ENCODE measurements at places on chromosomes 3 and 15. TPM values are rescaled to one million over a fixed set of nuclear protein-coding genes. Genes with fewer than 3 reads are reported as not detected.

PRR20G gene
- total RNA-seq = not detected

ACY1 gene
- 11.8 TPM for total RNA-seq

SEC22C gene
- total RNA-seq = 47.0 TPM

CFAP44 gene
- total RNA-seq = 5.9 TPM

SLC22A14 gene
- not detected for total RNA-seq

MESP1 gene
- 0.52 TPM for total RNA-seq

CCDC174 gene
- 15.6 TPM for total RNA-seq

DNA sequence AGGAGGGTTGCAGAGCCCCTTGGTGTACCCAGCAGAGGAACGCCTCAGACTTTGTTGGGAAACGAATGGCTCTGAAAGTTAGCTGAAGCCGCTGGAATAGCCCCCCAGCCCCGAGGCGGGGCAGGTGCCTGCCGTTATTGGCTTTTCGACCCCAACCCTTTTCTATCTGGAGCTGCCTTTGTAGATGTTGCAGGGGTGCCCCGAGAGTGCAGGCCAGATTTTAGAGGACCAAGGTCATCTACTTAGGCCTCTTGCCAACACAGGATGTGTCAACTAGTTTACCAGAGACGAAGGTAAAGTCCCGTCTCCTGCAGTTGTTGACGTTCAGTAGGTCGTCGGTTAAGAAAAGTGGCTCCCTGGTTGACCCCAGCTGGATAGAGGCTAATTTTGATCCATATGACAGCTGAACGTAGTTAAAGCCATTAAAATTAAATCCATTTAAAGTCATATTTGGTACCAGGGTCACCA, 579 bp upstream of the UBE3A start:
- no peak for DNase-seq

GRCh38 chr3:193978486-193978885, 157.5 kb upstream of the HES1 start:
- no peak for DNase-seq

DNA sequence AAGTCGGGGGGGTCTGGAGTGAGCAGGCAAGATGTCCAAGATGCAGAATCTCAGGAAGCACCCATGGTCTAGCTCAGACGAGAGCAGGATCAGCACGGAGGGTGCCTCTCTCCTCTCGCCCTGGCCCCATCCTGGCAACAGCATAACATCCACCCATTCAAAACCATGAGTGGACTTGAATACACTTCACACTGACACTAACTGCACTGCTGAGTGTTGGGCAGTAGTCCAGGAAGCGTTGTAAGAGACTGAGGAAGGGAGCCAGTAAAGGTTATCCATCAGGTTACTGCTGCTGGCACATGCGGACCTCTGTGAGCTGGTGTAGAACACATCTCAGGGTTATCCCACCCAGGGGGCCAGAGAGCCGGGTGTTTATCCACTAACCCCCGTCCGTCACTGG, 131.0 kb upstream of the TOPAZ1 start:
- DNase-seq = no peak

DNA sequence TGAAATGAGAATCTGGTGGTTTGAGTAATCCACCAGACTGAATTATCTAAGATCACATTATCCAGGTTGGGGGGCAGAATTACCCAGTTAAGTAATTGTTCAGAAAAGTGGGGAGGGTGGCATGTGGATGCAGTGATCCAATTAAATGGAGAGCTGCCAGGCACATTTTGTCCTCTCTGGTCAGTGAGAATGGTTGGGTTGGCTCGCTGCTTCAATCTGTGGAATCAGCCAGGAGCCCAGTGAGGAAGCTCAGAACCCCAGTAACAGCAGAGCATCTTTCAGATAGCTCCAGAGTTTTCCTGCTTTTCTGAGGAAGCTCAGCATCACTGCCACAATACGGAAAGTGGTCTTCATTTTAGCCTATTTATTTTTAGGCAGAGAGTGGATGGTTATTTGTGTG, 6.4 kb upstream of the EXOG start:
- DNase-seq = no peak

GRCh38 chr3:169528289-169528688, 135.2 kb downstream of the MECOM start:
- no peak for DNase-seq

GRCh38 chr3:58434990-58435389, 1.4 kb upstream of the PDHB start:
- no peak for DNase-seq

GRCh38 chr3:66598168-66598567, 97.3 kb upstream of the LRIG1 start:
- no peak for DNase-seq

DNA sequence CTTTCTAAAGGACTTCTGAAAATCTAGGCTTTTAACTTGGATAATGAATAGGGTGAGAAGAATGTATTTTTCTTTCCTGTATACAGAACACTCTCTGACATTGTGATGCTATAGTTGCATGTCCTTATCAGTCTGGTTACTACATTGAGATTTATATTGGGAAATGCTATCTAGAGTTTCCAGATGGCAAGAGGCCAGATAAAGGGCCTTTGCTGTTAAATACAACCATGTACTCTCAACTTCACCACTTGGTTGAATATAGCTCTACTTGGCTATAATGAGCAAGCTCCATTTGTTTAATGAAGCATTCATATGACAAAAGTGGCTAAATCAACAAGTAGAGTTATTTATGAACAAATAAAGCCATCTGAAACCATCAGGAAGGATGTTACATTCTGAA, 91.0 kb downstream of the IGSF11 start:
- DNase-seq = no peak

DNA sequence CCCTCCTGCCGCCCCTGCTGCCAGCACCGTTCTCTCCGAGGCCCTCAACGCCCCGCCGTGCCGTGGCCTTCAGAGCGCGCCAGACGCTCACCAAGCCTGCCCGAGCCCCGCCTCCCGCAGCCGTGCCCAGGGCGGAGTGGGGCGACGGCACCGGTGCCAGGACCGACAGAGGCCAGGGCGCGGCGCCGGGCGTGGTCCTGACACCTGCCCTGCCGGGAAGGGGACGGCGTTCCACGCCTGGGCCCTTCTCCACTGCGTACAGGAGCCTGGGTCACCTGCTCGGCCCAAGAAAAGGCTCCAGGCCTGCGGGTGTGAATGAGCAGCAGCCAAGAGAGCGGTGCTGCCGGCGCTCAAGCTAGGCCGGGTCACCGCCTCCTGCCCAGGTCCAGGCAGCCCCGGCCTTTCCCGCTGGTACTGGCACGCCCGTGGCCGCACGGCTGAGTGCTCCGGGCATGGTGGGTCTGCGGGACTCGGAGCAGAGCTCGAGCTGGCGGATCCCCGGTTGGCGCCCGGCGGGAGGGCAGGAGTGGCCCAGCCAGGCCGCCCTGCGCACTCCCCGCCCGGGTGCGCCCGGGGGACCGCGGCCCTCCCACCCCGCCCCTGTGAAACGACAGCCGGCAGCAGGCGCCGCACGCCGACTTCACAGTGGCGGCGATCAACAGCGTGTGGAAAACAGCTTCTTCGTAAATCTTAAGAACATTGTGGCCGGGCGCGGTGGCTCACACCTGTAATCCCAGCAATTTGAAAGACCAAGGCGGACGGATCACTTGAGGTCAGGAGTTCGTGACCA, 4.2 kb downstream of the OCA2 start:
- peak; percentile 82 for DNase-seq

GRCh38 chr15:89187986-89188514, 33.3 kb downstream of the RLBP1 start:
- no peak for DNase-seq

GRCh38 chr3:115932807-115933206, 309.5 kb downstream of the GAP43 start:
- no peak for DNase-seq

GRCh38 chr3:20652231-20652986, 466.4 kb upstream of the SGO1 start:
- no peak for DNase-seq

GRCh38 chr15:70799667-70800450, 36.5 kb upstream of the UACA start:
- no peak for DNase-seq

GRCh38 chr3:51384055-51384725, 901 bp upstream of the MANF start:
- DNase-seq = peak; percentile 88

DNA sequence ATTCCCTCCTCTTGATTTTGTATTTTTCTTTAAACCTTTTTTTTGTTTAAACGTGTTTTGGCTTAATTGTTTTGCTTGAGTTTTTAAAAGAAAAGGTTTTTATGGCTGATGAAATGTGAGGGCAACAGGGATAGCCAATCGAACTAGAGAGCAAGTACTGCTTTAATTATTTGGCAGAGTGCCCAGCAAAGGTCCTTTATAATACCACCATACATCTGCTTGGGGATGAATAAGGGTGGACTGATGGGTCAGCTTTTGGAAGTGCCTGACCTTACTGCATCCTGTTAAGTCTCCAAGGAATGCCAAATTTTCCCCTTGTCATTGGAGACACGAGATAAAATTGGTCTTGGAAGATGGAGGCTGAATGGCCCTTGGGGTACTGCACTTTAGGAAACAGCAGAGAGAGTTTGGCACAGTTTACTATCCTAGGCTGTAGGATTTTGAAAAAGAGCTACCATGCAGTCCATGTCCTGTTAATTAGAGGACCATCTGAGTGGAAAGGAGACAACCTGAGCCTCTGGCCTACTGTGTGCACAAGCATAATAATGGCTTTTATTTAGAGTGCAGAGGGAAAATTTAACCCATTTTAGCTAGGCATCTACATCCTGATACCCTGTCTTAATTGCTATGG, 19.8 kb upstream of the MTHFS start:
- no peak for DNase-seq

- no peak for DNase-seq
Measured at GRCh38 chr3:55737186-55737585, 250.1 kb upstream of the WNT5A start.

- no peak for DNase-seq
Measured at GRCh38 chr3:123152687-123153086, 49.1 kb upstream of the SEC22A start.

- no peak for DNase-seq
Measured at GRCh38 chr3:1117843-1118473, 25.1 kb downstream of the CNTN6 start.

DNA sequence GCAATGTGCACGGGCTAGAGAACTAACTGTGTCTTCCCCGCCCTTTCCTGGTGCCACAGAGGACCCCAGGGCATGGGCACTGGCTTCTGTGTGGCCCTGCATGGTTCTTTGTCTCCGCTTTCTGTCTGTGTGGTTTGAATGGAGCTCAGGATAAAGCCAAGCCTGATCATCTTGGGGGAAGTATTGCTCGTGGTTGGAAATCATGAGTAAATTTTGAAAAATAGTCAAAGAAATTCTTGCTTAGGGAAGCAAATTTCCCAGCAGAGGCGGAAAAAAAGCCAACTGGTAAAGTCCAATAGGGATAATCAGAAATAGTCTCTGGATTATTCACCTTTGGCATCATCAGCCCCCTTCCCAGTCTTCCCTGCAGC, 55.4 kb downstream of the MAGEF1 start:
- no peak for DNase-seq

DNA sequence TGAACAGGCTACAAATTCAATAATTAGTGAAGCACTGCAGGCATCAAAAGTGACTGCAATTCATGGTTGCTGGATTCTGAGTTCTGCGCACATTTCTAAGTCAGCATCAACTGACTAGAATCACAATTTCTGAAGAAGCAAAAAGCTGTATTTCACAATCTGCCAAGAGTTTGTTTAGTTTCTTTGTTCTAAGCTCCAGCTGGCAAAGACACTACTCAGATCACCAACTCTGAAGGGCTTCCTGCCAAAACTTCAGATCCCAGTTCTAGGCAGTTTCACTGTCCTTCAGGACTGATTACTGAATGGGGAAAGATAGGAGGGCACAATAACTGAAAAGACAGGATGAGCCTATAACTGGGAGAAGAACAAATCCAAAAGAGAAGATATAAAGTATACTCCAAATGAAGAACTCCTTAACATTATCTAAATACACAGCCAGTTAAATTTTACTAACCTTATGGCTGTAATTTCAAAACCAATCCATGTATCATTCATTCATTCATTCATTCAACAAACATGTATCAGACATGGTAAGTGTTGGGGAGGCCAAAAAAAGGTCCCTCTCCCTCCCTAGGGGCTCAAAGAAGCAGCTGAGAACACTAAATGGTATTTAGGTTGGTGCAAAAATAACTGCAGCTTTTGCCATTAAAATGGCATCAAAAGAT, 17.1 kb downstream of the TJP1 start:
- no peak for DNase-seq

GRCh38 chr3:110301781-110302180, 769.8 kb upstream of the NECTIN3 start:
- DNase-seq = no peak

GRCh38 chr3:71356265-71356664, 227.3 kb downstream of the FOXP1 start:
- DNase-seq = no peak

DNA sequence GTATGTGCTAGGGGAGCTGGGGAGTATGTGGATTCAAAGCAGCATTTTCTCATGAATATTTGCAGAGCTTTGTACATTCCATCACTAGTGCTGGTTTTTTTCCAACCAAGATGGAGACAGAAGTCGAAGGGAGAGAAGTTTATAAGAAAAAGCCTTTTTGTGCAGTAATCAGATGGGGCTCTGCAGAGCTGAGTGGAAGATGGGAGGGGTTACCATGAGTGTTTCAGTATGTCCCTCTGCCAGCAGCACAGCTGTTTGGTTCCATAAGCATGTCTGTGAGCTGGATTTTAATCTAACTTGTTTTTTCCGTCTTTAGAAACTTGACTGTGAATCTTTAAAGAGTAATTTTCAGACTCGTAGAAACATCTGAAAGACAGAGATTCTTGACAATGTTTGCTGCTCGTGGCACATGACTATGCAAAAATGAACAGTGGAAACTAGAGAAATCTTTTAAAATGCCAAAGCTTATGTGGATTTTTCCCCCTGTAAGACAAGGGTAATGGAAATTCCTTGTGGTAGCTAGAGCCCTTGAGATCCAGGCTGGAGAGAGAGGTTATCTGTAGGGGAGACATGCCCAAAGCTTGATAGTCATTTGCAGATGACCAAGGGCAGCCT, 20.3 kb downstream of the STARD9 start:
- no peak for DNase-seq

DNA sequence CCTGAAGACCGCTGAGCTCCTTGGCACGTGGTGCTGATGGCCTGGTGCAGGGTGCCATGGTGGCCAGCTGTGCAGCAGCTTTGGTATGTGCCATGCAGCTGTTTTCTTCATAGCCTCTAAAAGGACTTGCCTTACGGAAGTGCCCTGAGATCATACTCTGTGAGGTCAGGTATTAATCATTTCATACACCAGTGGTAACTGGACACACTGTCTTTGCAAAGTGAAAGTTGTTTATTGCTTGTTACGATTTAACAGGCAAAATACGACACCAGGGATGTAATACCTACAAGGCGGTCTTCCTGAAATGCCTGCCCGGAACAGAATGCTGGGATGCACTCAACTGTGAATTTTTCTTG, 184.6 kb downstream of the ATP10A start:
- no peak for DNase-seq
